ENCODE measurements at places on chromosomes 6 and 20. TPM values are rescaled to one million over a fixed set of nuclear protein-coding genes. Genes with fewer than 3 reads are reported as not detected.

The TPMT gene
- total RNA-seq: 12.2 TPM

The LTA gene
- not detected for total RNA-seq

The PRND gene
- not detected for total RNA-seq

The SSTR4 gene
- total RNA-seq: not detected

The OR2B6 gene
- not detected for total RNA-seq

The RCAN2 gene
- 0.58 TPM for total RNA-seq

The PNLDC1 gene
- total RNA-seq: not detected

The TRIM10 gene
- not detected for total RNA-seq

The KIAA0408 gene
- total RNA-seq: 5.0 TPM

The SLC17A2 gene
- total RNA-seq: not detected

The NRSN1 gene
- not detected for total RNA-seq

The TTLL9 gene
- total RNA-seq: not detected

The SRMS gene
- not detected for total RNA-seq

The SLC2A10 gene
- 21.0 TPM for total RNA-seq

The PSMB8 gene
- total RNA-seq: 39.8 TPM

The TJAP1 gene
- 32.8 TPM for total RNA-seq

The PSORS1C2 gene
- not detected for total RNA-seq

The SLC29A1 gene
- total RNA-seq: 58.5 TPM

The SLC17A9 gene
- total RNA-seq: not detected

The CNKSR3 gene
- total RNA-seq: 5.6 TPM

The PSORS1C1 gene
- total RNA-seq: 0.64 TPM

The HAO1 gene
- not detected for total RNA-seq

The POPDC3 gene
- 64.8 TPM for total RNA-seq

The PAQR8 gene
- 7.2 TPM for total RNA-seq

The LY6G5C gene
- 3.2 TPM for total RNA-seq

The CD40 gene
- 2.6 TPM for total RNA-seq

The PIGT gene
- 118 TPM for total RNA-seq

The LPIN3 gene
- total RNA-seq: 15.3 TPM

The PDE10A gene
- total RNA-seq: 21.6 TPM

The ULBP3 gene
- 11.0 TPM for total RNA-seq

The SLA2 gene
- total RNA-seq: not detected

The PRICKLE4 gene
- 3.1 TPM for total RNA-seq

The PPP2R5D gene
- total RNA-seq: 61.3 TPM

The SLC24A3 gene
- total RNA-seq: 0.06 TPM
